CD8-positive, alpha-beta T cell (primary cell): ENCODE measurements at places on chromosomes 1 and 21. TPM values are rescaled to one million over a fixed set of nuclear protein-coding genes. Genes with fewer than 3 reads are reported as not detected.

GRCh38 chr1:18528616-18529015 is 47.9 kb downstream of the KLHDC7A start:
- DNase-seq, result no peak

The CD34 gene
- total RNA-seq, result not detected

GRCh38 chr1:106651028-106651762 is 405.3 kb upstream of the PRMT6 start:
- DNase-seq, result no peak

DNA sequence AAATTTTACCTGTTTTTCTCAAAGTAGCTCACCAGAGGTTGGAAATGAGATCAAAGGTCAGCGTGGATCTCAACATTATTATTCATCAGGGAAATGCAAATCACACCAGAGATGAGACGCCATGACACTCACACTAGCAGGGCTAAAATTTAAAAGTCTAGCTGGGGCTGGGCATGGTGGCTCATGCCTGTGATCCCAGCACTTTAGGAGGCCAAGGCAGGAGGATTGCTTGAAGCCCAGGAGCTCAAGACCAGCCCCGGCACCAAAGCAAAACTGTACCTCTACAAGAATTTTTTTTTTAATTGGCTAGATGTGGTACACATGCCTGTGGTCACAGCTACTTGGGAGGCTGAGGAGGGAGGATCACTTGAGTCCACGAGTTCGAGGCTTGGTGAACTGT is 41.4 kb upstream of the PCBP3 start:
- DNase-seq, result no peak

- no peak for DNase-seq
These were observed 341.3 kb downstream of the USP25 start for GRCh38 chr21:16071092-16071491.

DNA sequence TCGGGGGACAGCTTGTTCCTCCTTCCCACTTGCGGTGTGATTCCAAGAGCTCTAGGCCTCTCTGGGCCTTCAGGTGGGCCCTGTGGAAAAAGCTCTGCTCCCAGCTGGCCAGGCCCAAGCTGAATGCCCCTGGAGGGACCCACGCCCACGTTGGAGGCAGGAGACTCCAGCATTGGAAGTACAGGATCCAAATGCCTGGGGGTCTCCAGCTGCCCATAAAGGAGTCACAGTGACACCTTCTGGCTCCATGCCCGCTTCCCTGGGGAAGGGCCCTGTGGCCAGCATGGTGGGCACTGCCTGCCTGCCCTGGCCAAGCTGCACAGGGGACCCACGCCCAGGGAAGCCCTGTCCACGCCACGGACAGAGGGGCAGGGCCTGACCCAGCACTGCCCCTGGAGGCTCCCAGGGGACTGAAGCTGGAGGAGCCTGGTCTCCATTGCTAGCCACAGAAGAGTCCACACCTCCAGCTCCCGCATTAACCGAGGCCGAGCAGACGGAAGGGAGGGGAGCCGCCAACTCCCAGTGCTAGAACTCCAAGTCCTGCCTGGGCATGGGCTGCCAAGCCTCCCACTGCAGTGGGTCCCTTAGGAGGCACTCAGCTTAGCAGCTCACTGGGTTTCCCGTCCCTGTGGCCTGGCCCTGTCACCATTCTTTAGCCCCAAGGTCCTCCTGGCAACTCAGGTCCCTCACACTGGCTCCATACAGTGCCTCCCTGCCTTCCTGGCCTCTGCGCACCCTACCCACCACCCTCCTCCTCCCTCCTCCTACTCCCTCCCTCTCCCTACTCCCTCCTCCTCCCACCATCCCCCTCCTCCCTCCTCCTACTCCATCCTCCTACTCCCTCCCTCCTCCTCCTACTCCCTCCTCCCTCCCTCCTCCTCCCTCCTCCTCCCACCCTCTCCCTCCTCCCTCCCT is 41.9 kb downstream of the WNT9A start:
- no peak for DNase-seq

- DNase-seq, result no peak
These were observed 4.9 kb upstream of the WNT3A start for GRCh38 chr1:228001738-228002535.

The KRTAP19-1 gene
- total RNA-seq, result not detected

DNA sequence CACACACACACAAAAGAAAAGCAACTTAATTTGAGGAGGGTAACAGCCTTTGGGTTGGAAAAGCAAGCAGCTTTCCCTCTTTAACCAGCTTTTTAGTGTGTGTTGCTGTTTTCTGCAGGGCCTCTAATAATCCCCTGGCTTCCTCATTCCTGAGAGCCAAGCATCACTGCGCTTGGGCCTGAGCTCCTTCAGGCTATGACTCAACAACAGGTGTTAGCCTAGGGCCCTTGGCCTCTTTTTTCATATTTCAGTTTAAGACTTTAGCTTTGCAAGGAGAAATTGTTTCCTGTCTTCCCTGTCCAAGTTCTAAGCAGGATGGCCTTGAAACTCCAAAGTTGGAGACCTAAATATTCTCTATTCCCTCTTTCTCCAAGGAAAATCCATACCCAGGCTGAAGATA is 26.2 kb upstream of the SNX27 start:
- no peak for DNase-seq

The AUNIP gene
- not detected for total RNA-seq

DNA sequence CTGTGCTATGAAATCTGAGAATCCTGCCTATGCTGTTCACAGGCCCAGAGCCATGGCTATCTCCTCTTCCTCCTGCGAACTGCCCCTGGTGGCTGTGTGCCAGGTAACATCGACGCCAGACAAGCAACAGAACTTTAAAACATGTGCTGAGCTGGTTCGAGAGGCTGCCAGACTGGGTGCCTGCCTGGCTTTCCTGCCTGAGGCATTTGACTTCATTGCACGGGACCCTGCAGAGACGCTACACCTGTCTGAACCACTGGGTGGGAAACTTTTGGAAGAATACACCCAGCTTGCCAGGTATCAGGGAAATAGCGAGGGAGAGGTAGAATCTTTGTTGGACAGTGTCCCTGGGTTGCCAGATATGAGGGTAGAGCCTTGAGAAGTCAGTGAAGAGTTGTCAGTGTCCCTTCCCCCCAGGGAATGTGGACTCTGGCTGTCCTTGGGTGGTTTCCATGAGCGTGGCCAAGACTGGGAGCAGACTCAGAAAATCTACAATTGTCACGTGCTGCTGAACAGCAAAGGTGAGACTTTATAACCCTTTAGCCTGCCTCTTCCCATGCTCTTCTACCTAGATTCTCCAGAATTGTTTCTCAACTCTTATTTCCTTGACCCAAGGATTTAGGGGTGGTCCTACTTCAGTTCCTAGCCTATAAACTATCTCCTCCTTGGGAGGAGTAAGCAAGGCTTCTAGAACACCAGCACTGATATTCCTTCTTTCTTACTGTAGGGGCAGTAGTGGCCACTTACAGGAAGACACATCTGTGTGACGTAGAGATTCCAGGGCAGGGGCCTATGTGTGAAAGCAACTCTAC is 1.4 kb downstream of the NIT1 start:
- peak; percentile 81 for DNase-seq

- DNase-seq, result no peak
These were observed 8.6 kb upstream of the MT1HL1 start for GRCh38 chr1:237012788-237013383.

DNA sequence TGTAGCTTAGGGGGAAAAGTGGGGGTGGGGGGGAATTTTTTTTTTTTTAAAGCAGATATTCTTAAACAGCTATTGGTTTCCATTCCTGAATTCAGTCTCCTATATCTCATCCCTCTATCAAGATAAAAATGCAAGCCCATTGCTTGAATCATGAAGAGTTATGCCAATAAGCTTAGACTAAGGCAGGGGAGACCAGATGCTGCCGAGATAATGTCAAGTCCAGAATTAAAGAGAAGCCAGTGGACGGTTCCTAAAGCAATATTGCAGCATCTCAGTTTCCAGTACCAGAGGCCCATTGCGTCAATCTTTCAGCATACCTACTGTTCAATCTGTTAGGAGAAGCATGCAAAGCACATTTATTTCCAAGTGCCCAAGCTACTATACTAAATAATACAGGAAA is 309.4 kb downstream of the BARHL2 start:
- no peak for DNase-seq

The SCCPDH gene
- total RNA-seq, result 6.0 TPM

The RGS2 gene
- total RNA-seq, result 234 TPM

The APCS gene
- total RNA-seq, result not detected

DNA sequence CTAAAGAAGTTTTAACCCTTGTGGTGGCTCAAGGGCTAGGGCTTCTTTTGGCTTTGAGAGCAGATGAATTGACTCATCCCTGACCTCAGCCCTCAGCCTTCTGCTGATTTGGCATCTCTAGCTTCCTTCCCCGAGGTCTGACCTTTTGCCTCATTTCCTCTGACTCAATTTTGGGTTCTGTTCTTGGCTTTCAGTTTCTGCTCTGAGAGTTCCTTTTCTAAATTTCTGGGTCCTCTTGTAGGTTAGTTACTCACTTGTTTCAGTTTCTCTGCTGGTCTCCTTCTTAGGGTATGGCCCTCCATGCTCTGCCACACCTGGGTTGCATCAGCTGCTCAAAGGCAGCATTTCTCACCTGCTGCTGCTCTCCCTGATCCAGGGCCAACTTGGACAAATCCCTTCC is 19.4 kb downstream of the PDE4B start:
- no peak for DNase-seq

- DNase-seq, result no peak
These were observed 66.2 kb upstream of the HMCN1 start for GRCh38 chr1:185668013-185668412.

The CD48 gene
- total RNA-seq, result 397 TPM

The LAMC1 gene
- total RNA-seq, result not detected

DNA sequence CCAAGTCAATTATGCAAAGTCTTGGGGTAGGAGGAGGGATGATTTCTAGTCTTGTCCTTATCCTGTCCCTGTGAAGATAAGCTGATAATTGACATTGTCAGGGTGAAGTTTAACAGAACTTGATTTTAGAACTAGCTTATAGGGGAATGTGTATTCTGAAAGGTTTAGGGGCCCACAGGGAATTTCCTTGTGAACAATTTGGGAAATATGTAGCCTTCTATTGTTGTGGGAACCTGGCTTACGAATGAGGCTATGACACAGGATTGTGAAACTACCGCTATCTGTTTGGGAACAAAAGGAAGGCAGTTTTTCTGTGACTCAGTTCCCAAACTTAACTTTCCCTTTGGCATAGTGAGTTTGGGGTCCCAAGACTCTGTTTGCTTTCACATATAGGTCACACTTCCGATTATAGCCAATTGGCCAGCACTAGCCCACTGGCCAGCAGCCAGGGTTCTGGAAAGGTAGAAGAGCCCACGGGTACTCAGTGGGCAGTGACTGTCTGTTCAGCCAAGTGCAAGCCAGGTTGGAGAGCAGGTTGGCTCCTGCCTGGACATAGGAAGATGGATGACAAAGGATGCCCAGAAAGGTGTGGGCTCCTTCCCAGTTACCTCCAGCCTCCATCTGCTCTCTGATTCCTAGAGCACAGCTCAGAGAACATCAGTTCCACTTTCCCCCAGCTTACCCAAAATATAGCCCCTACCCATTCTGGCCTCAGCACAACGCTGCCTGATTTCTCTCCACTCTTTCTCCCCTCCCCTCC is 35.5 kb downstream of the H3-3A start:
- DNase-seq, result no peak

- DNase-seq, result no peak
These were observed at the start of gene ANKRD45 for GRCh38 chr1:173669491-173669941. Gene ANKRD45, minus strand, starts transcription at chr1:173669851. Its CDS starts 10,433 bp downstream, at chr1:173659418.

The NFASC gene
- not detected for total RNA-seq

DNA sequence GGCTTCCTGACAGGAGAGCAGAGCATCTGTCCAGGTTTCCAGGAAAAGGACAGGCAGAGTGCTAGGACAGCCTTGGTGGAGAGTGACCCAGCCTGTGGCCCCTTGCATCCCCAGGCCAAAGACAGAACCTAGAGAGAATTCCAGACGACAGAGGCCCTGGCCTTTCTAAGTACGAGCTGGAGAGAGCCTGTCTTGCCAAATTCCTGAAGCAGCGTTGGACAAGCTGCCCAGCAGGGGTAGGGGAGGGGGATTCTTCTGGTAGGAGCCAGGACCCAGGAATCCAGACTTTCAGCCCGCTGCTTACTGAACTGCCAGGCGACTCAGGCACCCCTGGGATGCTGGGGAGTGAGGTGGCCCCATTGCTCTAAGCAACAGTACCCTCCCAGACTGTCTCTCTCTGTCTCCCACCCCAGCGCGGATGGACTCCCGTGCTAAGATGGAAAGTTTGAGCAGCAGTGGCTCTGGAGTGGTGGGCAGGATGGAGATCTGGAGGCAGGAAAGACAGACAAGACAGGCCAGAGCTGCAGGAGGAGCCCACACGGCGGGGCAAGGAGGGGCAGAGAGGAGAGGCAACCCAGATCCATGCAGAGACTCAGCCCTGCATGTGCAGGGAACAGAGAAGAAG is 8.8 kb upstream of the PEAR1 start:
- DNase-seq, result no peak

The TFAP2E gene
- 2.6 TPM for total RNA-seq

GRCh38 chr1:54325703-54326461 is 80.3 kb downstream of the SSBP3 start:
- DNase-seq, result no peak

DNA sequence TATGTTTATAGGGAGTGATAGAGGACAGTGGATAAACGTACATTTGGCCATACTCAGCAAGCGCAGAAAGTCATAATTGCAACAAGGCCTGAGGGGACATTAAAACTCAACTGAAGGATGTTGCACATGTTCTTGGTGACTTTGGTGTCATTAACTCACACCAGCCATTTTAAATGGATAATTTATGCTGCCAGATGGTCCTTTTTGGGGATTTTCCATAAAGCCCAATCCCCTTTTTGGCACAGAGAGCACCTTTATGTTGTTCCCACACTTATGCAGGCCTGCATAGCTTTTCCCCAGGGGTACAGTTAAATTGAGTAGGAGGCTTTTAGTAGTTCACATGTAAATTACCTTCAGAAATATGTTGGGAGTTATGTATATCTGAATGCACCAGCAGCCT is 279.6 kb downstream of the NFIA start:
- DNase-seq, result no peak

The RSPH1 gene
- not detected for total RNA-seq

GRCh38 chr1:33712186-33712585 is 151.7 kb upstream of the HMGB4 start:
- DNase-seq, result no peak
